Testis (tissue), 5 donors: ENCODE measurements at places on chromosomes 16 and 17.

DNA sequence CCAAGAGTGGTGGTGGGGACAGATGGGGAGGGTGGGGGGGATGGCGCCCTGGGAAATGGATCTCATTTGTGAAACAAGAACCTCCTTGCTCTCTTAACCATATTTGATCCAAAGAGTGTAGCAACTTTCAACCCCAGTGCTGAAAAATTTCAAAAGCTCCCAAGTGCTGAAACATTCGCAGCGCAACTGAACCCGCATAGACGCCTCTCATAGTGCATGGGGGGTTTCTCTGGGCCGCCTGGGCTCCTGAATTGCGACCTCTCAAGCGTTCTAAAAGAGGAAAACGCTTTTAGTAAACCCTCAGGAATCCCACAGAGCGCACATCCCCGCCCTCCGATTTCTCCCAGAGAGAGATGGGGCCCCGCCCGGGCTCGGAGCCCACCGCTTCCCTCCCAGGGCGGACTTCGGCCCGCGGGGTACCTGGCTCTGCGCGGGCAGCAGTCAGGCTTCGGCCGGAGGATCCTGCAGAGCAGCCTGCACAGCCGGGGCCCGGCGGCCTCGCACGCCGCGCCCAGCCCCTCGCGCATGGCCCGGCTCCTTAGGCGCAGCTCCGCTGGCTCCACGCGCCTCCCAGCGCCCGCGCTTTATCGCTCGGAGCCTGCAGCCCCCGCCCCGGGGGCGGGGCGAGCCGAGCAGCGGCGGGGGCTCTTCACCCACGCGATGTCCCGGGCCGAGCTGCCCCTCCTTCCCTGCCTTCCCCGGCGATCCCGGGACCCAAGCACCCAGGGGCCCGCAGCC lies 7.0 kb downstream of the NOS2 start:
- DNase-seq: peak; percentile 28
- H3K27me3 ChIP-seq: no peaks in the 10 kb centered on the region

DNA sequence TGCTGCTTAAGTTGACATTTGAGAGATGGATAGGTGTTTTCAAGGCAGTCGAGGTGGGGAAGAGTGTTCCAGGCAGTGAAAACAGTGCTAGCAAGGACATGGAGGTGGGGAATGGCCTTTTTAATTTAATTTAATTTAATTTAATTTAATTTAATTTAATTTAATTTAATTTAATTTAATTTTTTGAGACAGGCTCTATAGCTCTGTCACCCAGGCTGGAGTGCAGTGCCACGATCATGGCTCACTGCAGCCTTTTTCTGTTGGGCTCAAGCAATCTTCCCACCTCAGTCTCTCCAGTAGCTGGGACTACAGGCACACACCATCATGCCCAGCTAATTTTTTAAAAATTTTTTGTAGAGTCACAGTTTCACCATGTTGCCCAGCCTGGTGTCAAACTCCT lies 32.2 kb upstream of the CACNG4 start:
- H3K27ac ChIP-seq: no peak overlapping the region
- no peaks in the 10 kb centered on the region for H3K27me3 ChIP-seq
- no peaks in the 10 kb centered on the region for H3K4me1 ChIP-seq
- no peak overlapping the region for H3K4me3 ChIP-seq

DNA sequence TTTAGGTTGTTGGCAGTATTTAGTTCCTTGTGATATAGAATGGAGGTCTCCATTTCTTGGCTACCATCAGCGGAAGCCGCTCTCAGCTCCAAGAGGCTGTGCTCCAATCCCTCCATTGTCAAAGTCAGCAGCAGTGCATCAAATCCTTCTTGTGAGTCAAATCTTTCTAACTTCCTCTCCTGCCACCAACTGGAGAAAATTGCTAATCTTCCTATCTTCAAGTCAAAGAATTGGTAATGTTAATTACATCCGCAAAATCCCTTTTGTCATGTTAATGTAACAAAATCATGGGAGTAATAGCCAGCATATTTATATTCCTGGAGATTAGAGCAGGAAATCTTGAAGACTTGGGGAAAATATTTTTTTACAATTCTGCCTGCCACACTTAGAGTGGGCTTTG lies 436.4 kb upstream of the DYNLRB2 start:
- H3K27ac ChIP-seq: no peak overlapping the region
- H3K4me3 ChIP-seq: no peak overlapping the region
- H3K36me3 ChIP-seq: no peaks in the 10 kb centered on the region
- H3K27me3 ChIP-seq: no peaks in the 10 kb centered on the region
- no peak for DNase-seq
- H3K4me1 ChIP-seq: no peaks in the 10 kb centered on the region

- H3K36me3 ChIP-seq: no peaks in the 10 kb centered on the region
- H3K27ac ChIP-seq: no peak overlapping the region
- DNase-seq: peak; percentile 64
- peaks cover 40% of the 10 kb centered on the region for H3K4me1 ChIP-seq
- no peaks in the 10 kb centered on the region for H3K27me3 ChIP-seq
- H3K4me3 ChIP-seq: peak overlapping the region; percentile 85
These were observed 946 bp downstream of the STUB1 start for GRCh38 chr16:680967-681745.
